Caco-2 (cell line): ENCODE measurements at places on chromosomes 2 and 18. TPM values are rescaled to one million over a fixed set of nuclear protein-coding genes. Genes with fewer than 3 reads are reported as not detected.

The CYP27C1 gene
- 0.11 TPM in 1 of 2 replicates, not detected in the other for total RNA-seq

The ESPNL gene
- not detected in 2 replicates for total RNA-seq

The SLC5A7 gene
- total RNA-seq: not detected in 2 replicates

The TMEM247 gene
- not detected in 2 replicates for total RNA-seq

The AP1S3 gene
- total RNA-seq: 180 TPM in 2 replicates

The NAB1 gene
- total RNA-seq: 87.9 and 88.1 TPM in 2 replicates

The DYNAP gene
- total RNA-seq: not detected in 2 replicates

The CXCR2 gene
- total RNA-seq: not detected in 2 replicates

The UPP2 gene
- not detected in 2 replicates for total RNA-seq

The RAB31 gene
- total RNA-seq: 9.5 and 14.5 TPM in 2 replicates

The CELF4 gene
- total RNA-seq: 0.11 TPM in 1 of 2 replicates, not detected in the other

The UGT1A8 gene
- total RNA-seq: 0.14 and 0.50 TPM in 2 replicates

- no peak for DNase-seq
Measured at GRCh38 chr18:30088238-30089015, 954.1 kb downstream of the DSC3 start.

- no peak for DNase-seq
Measured at GRCh38 chr2:190535586-190535985, 1.1 kb upstream of the NEMP2 start.

DNA sequence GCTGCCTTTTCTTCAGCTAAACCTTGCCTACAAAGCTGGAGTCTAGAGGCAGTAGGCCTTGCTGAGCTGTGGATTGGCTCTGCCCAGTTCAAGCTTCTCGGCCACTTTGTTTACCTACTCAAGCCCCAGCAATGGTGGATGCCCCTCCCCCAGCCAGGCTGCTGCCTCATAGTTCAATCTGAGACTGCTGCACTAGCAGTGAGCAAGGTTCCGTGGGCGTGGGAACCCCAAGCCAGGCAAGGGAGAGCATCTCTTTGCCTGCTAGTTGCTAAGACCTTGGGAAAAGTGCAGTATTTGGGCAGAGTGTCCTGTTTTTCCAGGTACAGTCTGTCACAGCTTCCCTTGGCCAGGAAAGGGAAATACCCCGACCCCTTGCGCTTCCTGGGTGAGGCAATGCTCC is 68.9 kb downstream of the VAPA start:
- DNase-seq: no peak

DNA sequence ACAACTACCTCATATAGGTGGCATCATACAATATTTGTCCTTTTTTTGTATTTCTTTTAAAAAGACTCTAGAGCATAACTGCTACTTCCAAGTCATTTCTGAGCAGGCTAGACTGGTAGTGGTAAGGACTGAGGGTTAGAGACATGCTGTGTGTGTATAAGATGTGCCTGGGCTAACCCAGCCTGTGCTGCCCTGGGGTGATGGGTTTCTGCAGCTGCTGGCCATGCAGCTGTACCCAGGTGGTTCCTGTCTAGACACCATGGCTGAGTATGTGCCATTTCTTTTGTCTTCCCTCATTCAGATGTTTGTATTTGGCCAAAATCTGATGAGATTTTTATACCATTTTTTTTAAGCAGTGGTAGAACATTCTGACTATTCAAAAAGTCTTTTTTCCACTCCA is 40.0 kb downstream of the MERTK start:
- no peak for DNase-seq

- no peak for DNase-seq
Measured at GRCh38 chr2:10278029-10278762, 24.5 kb upstream of the HPCAL1 start.

GRCh38 chr2:48601349-48601748 is 16.3 kb upstream of the GTF2A1L start:
- peak; percentile 59 for DNase-seq

DNA sequence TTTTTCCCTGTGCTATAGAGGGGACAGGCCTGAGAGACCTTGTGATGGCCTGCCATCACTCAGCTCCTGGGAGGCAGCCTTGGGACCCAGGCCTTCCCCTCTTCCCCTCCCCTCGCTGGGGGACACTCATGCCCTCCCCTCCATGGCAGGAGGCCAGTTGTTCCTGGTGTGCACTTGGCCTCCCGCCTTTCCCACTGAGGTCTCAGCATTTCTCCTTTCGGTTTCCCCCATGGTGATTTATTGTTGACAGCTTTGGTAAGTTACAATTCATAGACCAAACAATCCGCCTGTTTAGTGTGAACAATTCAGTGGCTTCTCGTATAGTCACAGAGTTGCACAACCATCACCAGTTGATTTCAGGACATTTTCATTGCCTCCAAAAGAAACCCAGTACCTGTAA is 10.2 kb upstream of the CNDP1 start:
- DNase-seq: no peak

- no peak for DNase-seq
Measured at GRCh38 chr2:127655209-127656073, 9.5 kb downstream of the GPR17 start.

- no peak for DNase-seq
Measured at GRCh38 chr2:18406219-18406618, 154.2 kb downstream of the RDH14 start.

- no peak for DNase-seq
Measured at GRCh38 chr2:216500572-216500971, 1.9 kb downstream of the RPL37A start.

- no peak for DNase-seq
Measured at GRCh38 chr18:12011199-12011956, 30.1 kb downstream of the IMPA2 start.

- peak; percentile 8 for DNase-seq
Measured at GRCh38 chr2:114201781-114202180, 240.7 kb upstream of the DPP10 start.

- DNase-seq: peak; percentile 94
Measured at GRCh38 chr18:7754725-7755181, 187.6 kb downstream of the PTPRM start.

DNA sequence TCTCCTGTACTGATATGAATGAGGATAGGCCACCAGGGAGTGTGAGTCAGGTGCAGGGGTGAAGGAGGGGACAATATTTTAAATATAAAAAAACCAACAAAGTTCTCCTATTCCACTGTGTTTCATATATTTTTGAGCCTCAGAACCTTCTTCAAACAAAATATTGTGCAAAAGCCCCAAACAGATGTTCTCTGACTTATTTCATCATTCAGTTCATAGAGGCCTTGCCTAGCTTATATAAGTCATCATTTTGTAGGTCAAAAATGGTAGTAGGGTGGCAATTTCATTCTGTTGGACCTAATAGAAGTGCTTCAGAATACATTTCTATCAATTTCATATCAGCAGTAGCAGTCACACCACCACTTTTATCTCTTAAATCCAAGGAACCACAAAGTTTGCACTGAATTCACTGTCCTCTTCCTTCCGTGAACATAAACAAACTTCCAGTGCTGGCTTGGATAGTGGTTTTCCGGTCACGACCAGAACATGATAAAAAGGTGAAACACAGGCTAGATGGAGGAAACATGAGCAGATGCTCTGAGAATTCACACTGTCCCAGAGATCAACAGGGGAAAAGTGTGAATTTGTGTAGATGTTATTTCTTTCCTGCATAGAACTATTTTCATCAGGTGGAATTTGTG is 99.1 kb downstream of the EN1 start:
- DNase-seq: no peak

DNA sequence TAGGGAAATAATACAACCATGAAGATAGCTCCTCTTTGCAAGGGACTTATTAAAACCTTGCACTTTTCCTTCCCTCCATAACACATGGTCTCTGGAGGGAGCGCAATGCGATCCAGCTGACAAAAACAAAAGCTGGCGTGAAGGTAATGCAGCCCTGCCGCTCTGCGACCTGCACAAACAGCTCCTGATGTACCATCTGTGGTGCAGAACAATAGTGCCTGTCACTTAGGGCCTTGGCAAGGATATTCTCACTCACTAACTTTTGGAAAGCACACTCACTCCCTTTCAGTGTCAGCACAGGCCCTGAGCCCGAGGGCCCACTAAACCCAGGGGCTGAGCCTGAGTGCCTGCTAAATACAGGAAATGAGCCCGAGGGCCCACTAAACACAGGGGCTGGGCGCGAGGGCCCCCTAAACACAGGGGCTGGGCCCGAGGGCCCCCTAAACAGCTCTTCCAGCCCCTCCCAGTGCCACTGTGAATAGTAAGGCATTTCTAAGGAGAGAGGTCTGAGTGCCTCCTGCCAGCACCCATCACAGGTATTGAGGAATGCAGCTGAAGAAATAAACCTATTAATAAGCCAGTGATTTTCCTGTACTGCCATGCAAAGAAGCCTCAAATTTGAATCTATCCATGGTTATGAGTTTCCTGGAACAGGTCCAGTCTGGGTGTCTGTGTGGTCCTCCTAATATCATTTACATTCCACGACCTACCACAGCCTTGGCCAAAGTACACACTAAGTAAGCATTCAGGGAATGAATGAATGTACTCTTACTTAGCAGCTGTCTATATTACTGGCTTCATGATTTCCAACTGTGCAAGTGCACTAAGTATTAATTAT is 9.3 kb downstream of the L3MBTL4 start:
- DNase-seq: no peak

- DNase-seq: no peak
Measured at GRCh38 chr2:188295067-188295685, 3.5 kb downstream of the GULP1 start.

- DNase-seq: peak; percentile 54
Measured at GRCh38 chr2:27051902-27052645, 606 bp downstream of the AGBL5 start.

DNA sequence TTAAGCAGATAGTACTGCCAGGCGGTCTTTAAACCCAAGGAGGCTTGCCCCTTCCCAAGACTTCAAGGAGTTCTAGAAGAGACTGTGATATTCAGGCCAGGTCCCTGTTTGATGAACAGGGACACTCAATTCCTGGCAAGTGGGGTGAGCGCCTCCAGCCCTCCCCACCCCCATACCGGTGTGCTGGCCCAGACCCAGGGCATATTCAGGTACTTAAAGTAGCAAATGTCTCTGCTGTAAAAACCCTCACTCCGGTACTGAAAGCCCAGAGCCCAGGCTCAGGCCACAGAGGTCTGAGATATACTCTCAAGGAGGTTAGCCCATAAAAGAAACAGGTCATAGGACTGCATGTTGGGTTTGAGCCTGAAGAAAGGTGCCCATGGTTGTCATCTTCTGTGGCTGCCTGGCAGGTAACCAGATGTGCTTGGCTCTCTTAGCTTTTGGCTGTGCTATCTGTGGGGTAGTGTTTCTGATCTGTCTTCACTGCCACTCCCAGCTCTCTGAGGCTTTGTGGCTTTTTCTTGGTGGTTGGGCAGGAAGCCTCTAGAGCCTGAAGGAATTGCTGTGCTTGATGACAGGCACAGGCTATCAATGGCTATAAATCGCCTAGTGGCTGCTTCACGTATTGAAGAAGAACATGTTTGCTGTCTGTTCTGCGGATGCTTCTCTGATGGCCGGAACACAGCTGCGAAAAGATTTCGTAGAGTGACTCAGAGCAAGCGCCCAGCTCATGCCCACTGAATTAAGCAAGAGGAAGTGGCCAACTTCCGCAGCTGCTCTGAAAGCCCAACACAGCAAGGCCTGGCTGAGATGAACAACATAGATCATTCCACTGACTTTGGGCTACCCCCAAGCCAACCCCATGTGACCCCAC is 63.3 kb upstream of the ALPP start:
- DNase-seq: no peak

DNA sequence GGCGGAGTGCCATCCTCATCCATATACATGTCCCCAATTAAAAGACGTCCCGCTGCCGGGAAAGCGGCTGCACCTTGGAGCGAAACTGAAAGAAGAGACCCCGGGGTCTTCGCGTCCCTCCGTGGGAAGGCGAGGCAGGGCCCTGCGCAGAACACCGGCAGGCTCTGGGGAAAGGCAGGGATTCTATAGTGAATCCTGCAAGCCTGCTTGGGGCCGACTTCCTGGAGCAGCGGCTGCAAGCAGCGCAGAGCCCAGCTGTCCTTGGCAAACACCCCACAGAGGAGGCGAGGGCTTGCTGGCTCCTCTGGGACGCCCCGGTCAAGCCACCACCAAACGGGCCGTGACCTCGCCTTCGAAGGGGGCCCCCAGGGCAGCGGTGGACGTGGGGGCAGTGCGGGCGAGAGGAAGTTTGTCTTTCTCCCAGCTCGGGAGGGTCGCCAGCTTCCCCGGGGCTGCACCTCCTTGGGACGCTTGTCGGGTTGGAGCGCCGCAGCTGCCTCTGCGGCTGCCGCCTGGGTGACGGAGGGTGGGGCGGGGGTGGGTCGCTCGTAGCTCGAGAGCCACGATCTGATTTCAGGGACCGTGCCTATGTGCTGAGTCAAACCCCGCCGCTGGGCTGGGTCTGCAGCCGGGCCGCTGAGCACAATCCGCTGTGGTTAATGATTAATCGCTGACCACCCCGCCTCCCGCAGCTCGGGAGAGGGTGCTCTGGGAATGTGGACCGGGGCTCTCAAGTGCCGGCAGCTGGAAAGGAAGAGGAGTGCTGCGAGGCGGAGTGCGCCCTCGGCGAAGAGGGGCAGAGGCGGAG is 486 bp upstream of the GPR39 start:
- peak; percentile 99 for DNase-seq

DNA sequence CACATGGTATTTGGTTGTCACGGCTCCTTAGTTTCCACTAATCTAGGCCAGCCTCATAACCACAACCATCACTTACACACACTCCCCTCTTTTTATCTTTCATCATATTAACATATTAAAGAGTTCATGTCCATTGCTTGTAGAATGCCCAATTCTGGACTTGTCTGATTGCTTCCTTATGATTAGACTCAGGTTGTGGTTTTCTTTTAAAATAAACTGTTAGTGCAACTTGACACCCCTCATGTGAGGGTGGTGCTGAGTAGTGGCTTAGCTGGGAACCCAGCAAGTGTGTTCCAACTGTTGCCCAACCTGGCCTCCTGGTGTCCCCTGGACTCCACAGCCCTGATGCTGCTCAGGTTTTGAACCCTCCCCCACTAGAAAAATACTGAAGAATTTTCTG is 20.1 kb upstream of the CD207 start:
- no peak for DNase-seq

- DNase-seq: no peak
Measured at GRCh38 chr2:112789186-112789585, 4.9 kb upstream of the IL1A start.

DNA sequence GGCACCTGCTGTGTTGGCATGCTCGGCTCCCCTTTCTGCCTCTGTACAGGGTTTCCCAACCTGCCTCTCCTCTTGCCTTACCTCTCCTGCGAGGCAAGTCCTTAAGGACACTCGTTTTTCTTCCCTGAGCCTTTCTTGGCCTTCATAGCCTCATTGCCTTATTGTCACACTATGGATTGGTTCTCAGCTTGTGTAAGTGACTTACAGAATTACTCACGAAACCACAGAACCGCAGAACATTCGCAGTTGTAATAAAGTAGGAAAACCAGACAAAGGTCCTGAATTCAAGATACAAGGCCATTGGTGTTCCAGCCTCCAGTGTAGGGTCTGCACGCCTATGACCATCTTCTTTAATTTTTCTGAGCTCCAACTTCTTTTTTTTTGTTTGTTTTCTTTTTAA is 317.6 kb upstream of the SMIM21 start:
- DNase-seq: no peak

DNA sequence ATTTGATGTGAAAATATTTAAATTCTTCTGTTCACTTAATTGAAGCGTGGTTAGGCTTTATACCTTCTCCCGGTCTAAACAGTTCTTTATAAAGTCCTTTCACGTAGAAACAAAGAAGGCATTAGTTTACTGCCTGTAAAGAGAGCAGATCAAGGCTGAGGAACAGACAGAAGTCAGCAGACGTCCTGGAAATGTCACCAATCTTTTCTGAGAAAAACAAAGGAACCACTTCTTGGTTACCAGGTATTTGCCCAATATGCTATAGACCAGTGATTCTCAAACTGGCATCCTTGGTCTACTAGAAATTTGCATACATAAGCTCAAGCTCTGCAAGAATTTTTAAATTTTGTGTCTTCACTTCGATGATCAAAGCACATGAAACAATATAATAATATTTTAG is 89.2 kb upstream of the STK17B start:
- DNase-seq: no peak

GRCh38 chr2:20524412-20525040 is 77.7 kb downstream of the RHOB start:
- no peak for DNase-seq
